ENCODE measurements at places on chromosomes 2 and 18. TPM values are rescaled to one million over a fixed set of nuclear protein-coding genes. Genes with fewer than 3 reads are reported as not detected.

DNA sequence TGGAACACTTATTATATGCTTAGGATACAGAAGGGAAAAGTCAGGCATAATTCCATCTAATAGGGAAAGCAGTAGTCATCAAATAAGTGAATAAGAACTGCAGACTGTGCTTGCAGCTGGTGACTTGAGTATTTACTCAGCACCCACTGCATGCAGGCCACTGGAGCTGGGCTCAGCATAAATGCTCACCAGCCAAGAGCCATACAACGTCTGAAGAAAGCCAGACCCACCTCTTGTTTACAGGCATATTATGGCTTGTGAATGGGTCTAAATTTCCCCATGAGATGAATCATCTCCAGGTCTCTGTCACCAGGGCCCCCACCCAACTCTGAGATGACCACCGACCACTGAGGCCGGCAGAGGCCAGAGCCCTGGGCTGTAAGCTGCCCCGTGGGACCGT lies 123.8 kb upstream of the PKDCC start:
- no peak for DNase-seq

GRCh38 chr2:176471949-176472348 lies 202.7 kb downstream of the MTX2 start:
- no peak for DNase-seq

- no peak for DNase-seq
These were observed 253.7 kb upstream of the THUMPD2 start for GRCh38 chr2:40032650-40033319.

DNA sequence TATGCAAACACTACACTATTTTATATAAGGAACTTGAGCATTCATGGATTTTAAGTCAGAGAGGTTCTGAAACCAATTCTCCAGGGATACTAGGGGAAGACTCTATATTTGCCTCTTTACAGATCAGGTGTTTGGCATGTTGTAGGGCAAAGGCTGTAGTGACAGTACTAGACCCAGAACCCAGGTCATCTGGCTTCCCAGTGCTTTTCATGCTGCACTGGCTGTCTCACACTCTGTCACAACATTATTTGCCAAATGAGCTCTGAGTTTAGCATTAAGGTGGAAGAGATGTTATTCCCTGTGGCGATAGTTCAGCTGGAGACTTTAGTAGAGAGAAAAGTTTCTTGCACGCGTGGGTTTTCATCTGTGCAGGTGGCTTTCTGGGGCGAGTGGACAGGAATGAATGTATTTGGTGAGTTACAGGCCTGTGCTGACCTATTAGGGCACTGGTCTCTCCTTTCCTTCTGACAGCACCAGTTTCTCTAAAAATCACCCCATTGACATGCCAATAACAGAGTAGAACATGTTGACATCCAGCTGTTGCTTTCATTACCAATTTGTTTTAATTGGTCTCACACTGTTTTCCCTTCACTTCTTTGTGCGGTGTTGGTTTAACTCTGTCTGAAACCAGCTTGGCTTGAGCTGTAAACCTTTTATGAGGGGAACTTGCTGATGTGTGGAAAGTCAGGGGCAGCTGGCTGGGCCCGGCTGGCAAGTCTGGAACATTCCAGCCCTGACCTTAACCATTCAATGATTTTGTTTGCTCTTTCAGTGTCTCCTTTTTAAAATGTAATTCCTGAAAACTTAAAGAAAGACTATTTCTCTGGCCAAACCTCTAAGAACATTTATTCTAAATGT lies 643.0 kb upstream of the FAM98A start:
- DNase-seq, result no peak

GRCh38 chr2:71071681-71072398 lies 3.4 kb downstream of the NAGK start:
- no peak for DNase-seq

- peak; percentile 74 for DNase-seq
These were observed 73.7 kb upstream of the DNAJC10 start for GRCh38 chr2:182642328-182642727.

The IL1R2 gene
- 1.3 TPM for total RNA-seq

The ACOXL gene
- not detected for total RNA-seq

The SLC11A1 gene
- 5.4 TPM for total RNA-seq

The DYNAP gene
- total RNA-seq, result not detected

The FBXO41 gene
- total RNA-seq, result 0.87 TPM

Measured in Right ventricle myocardium inferior (tissue), 1 donor.